Activated T-cell treated with anti-CD3 and anti-CD28 coated beads, Interleukin-2, amount 50 U/mL, for 48 hours (primary cell): ENCODE measurements at places on chromosomes 3 and 15.

DNA sequence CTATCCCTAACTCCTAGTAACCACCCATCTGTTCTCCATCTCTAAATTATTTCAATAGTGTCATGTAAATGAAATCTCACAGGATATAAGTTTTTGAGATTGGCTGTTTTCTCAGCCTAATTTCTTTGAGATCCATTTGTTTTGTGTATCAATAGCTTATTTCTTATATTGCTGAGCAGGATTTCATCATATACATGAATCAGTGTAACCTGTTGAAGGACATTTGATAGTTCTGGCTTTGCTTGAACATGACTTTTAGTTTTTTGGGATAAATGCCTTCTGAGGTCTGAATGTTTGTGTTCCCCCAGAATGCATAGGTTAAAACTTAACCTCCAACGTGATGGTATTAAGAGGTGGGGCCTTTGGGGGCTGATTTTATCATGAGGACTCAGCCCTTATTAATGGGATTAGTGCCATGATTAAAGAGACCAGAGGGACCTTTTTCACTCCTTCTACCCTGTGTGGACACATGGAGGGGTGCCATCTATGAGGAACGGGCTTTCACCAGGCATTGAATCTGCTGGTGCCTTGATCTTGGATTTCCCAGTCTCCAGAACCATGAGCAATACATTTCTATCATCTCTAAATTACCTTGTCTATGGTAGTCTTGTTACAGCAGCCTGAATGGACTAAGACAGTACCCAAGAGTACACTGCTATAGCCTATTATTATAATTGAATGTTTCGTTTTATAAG is 118.3 kb downstream of the FNDC3B start:
- no peak for DNase-seq

DNA sequence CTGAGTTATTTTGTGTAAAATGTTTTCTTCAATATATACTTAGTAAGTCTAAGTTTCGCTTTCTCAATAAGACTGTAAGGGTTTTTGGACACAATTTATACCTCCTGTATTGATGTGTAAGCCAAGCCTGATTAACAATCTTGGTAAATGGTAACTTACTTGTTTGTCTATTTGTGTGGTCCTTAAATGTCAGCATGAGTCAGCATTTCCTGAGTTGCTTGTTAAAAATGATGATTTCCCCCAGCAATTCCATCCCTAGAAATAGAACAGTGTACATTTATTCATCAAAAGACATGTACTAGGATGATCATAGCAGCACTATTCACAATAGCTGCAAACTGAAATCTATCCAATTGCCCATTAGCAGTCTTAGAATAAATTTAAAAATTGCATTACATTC is 53.4 kb upstream of the LRIG1 start:
- no peak for DNase-seq

- DNase-seq, result no peak
Measured at GRCh38 chr3:1068985-1069384, 23.8 kb upstream of the CNTN6 start.

DNA sequence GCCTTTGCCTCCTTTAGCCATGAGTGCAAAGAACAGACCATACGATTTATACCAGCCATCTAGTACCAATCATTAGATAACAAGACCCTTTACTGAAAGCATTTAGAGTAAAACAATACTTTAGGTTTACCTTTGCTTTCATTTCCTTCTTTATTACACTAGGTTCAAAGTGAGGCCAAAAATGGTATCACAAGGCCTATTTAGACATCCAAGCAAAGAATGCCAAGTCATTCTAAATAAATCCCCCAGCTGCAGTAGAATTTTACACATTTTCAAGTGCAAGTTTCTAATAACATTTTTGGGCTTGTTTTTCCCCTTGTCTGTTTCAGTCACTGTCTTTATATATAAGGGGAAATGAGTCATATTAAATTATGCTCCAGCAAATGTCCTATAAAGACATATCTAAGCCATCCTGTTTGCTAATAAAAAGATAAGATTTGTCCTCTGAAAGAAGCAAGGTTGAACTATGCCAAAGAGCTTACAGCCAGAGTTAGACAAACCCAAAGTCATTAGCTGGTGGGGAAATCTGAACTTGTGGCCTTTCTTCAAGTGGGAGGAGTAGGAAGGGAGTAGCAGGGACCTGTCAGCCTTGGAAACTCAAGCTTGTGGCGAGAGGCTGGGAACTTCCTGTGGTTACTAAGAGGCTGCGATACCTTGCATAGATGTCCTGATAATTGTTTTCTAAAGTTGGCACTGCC is 232.7 kb downstream of the MECOM start:
- no peak for DNase-seq

DNA sequence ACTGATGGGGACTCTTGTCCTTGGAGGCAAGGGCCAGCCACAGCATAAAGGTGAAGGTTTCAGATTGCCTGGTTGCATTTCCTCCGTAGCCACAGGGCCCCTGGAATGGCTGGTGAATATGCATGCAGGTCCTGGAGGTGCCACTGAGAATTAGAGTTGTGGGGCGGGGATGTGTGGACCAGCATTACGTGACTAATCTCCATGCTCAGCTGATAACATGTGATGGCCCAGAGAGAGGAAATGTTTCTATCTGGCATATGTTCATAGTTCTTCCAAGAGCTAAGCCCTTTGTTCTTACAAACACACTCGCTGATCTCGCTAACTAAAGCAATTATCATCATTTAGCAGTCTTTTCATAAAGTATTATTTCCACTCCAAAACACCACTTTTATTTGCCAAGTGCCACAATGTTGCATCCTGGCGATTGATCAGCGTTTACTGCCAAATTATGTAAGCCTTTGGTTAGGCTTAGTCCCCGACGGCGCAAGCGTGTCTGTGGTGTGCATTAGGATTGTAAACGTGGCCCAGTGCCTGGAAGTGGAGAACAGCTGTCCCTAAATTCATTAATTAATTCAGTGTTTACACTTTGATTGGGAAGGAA is 55.9 kb downstream of the CGNL1 start:
- no peak for DNase-seq

DNA sequence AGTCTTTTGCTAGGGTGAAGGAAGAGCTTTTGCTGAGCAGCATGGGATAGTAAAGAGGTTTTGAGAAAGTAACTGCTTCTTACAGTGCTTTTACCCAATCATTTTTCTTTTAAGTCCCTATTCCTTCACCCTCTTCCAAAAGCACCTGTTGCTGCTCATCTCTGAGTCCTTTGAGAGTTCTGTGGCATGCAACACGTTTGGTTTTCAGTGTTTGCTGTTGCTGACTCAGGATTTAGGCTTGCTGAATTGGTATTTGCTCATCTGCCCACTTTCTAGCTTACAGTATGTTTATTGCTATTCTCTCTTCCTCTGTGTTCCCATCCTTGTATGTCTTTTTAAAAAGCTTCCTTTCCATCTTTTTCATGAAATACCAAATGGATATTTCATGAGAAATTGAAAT is 55.9 kb upstream of the THRB start:
- DNase-seq, result no peak

- DNase-seq, result no peak
Measured at GRCh38 chr3:60146121-60146520, 1096.3 kb upstream of the CFAP20DC start.

GRCh38 chr3:168951368-168951767 is 712.1 kb downstream of the MECOM start:
- no peak for DNase-seq

GRCh38 chr3:133574260-133574881 is 885 bp downstream of the CDV3 start:
- DNase-seq, result peak; percentile 82

DNA sequence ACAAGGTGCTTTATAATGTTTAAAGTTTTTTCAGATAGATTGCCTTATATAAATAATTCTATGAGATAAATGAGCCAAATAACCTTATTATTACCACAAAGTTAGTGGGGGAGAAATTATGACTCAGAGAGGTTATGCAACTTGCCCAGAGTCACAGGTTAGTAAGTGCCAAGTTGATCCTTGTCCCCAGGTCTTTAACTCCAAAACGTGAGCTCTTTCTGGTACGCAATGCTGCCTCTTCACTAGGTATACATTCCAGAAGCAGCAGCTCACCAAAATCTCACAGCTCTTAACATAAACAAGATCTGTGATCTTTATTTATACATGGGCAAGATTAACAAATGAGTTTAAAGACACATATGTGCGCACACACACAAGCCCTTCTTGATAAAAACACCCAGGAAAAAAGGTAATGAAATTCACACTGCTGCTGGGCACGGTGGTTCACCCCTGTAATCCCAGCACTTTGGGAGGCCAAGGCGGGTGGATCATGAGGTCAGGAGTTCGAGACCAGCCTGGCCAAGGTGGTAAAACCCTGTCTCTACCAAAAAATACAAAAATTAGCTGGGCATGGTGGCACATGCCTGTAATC is 59.8 kb upstream of the NR2F2 start:
- DNase-seq, result no peak

DNA sequence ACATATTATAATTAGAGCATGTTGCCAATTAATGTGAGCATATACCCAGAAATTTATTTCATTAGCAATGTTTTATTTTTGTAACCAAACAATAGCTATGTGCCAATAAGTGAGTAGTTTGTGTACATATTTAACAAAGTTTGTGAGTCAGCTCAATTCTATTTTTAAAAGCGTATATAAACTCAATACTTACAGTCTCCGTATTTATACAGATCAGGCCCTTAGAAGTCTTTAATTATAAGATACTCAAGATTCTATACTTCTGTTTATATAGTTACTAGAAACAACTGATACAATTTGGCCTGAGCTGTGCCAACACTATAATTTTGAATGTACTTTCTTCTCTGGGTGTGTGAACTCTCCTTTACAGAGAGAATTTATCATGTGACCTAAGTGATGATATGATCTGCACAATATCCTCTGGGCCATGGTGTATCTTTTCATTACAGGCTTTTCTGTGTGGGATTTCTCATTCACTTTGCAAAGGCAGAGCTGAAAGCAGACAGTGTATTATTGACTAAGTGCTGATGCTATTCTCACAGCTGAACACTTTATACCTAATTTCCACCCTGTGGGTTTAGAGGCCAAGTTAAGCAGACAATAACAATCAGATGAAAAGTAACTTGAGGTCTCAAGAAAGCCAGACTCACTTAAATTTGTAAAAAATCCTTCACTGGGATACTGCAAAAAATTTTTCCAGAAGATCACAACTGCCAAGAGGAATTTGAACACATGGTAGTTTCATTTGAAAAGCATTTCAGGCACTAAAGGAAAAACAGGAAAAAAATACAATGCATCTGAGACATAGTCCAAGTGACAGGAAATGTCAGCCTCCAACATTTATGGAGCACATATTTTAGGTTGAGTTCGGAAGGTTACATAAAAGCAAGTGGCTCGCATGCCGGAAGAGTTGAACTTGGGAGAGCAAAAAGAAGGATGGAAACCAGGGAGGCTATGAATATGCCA is 277.9 kb upstream of the SEMA6D start:
- no peak for DNase-seq

- DNase-seq, result peak; percentile 61
Measured at GRCh38 chr3:9777694-9778021, 7.9 kb upstream of the CAMK1 start.

DNA sequence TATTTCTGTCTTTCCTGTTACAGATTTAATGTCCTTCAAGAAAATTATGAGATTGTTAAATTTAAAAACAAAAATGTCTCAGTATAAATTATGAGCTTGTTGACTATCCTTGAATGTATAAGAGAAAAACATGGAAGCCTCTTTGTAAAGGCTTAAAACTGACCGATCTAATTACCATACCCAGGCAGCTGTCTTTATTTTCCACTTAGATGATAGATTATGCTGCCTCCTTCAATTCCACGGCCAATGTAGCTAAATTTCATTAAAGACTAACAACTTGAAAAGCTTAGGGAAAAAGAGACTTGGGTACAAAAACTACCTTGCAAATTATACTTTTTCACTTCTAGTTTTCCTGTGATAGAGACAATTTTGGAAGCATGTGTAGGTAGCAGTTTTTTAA is 88.3 kb downstream of the ATP10A start:
- no peak for DNase-seq

GRCh38 chr3:127384717-127385539 is 97.1 kb upstream of the PRR20G start:
- DNase-seq, result no peak

- DNase-seq, result no peak
Measured at GRCh38 chr15:88985547-88986393, 72.6 kb upstream of the MFGE8 start.

DNA sequence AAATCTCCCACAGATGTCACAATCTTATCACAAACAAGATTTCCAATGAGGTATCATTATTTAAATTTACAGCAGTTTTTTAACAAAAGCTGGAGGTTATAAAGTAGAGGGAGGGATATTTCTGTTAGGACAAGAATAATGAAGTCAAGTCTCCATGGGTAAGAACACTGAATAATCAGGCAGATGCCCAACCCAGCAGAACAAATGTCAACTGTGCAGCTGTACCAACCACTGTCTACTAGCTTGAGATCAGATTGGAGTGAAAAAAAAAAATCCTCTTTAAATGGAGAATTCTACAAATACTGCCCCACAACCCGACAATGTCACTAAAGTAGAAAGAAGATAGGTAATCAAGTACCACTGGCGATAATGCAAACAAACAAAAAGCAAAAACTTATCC is 30.3 kb downstream of the DHX36 start:
- DNase-seq, result no peak

DNA sequence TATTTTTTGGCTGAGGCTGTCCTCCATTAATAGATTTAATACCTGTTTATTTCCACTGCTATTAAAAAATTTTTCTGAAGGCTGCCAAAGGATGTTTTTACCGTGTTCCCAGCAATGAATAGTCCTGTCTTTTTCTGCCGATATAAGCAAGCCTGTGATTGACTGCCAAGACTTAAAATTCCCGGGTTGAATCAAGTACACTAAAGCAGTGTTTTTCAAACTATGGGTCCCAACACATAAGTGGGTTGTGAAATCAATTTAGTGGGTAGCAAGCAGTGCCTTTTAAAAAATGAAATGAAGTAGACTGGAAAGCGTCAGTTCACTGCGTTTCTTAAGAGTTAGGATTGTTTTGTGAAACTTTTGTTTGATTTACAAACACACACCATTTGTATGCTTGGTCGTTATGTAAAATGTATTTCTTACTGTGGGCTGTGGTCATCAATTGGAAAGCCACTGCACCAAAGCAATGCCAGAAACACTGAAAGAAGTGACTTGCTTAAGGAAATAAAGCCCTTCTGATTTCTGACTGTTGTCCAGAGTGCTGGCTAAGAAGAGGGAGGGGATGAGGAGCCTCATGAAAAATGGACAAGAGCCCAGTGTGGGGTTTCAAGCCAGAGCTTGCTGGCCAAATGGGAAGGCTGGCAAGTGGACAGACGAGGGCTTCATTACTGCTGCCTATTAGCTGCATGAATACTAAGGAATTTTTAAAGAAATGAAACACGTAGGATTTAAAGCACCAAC is 206.0 kb downstream of the THRB start:
- no peak for DNase-seq

DNA sequence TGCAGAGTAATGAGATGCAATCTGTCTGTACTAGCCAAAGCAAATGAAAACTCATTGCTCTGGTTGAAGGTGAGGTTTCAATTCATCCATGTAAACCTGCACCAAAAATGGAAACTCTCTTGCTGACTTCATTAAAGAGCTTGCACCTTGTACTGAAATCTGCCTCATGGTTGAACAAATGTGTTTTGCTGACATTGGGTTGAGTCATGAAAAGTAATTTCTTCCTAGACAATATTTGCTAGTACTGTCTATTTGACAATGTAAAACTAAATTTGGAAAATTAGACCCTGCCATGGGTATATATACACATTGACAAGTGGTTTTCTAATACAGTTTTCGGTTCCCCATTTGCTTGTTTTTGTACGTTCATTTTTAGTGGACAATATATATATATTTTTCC is 33.3 kb downstream of the RYR3 start:
- no peak for DNase-seq
